ENCODE measurements at places on chromosomes 3 and 15.

DNA sequence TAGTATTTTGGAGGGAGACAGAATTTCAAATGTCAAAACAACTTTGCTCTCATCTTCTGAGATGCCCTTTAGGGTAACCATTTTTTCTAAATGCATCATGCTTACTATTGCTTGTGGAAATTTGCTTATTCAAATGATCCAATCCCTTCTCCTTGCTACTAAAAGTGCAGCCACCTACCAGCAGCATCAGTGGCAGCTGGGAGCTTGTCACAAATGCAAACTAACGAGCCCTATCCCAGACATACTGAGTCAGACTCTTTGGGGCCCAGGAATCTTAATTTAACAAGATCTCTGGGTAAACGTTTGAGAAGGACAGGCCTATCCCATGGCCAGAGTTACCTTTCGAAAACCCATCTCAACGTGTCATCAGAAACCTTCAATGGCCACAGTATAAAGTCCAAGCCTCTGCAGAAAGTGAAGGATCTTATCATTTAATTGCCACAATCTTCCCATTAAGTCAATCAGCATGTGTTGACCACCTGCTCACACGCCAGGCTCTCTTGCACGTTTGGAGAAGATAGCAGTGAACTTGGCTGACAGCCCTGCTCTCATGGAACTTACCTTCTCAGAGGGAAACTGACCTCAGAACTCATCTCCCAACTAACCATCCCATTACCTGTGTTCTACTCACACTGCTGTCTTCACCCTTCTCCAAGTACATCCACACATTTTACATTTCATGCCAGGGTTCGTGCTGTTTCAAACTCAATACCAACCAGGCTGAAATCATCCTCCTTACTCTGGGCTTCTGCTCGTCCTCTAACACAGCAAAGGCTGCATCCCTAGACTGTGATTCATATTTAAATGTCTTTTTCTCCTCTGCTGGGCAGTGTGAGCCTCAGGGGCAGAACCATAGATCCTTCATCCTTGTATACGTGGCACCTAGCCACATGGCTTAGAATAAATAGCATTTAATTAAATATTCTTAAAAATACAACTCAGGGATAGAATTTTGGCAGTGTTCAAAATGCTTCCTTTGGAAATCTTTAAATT is 24.8 kb upstream of the VGLL4 start:
- no peak for DNase-seq

DNA sequence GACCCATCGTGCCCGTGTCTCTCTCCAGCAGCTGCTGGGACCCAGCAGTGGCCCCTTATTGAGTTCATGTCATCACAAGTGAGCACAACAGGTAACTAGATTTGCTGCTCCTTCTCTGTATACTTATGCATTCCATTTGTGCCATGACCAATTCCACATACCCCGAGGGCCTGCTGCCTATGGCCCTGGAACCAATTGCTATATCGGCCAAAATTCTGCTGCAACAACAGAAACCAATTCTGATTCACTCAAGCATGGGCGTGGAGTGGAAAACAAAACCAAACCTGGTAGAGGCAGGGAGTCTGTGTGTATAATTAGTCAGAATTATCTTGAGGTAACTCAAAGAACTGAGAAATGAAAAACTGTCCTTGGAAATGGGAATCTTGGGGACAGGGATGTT is 516.6 kb downstream of the EPHB1 start:
- DNase-seq, result no peak

DNA sequence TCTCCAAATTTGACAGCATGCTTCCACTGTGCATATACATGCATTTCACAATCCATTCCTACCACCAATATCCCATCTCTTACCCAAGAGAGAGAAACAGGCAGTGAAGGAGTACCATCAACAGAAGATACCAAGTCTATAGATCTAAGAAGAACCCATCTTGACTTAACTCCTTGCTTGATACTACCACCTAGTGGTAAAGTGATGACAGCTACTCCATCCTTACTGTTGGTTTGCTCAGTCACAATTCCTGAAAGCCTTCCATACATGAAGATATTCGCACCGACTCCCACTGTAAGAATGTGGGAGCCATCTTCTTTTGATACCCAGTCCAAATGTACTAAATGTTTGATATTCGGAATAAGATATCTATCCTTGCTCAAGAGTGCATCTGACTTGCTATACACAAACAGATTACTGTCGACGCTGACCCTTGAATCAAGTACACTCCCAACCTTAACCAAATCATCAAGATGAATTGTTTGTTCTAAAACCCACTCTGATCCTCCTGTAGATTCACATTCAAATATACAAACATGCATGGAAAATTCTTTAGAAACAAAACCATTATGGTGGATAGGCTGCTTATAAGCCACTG is 123.1 kb downstream of the DMXL2 start:
- no peak for DNase-seq

GRCh38 chr3:141808586-141808985 is 45.4 kb downstream of the GRK7 start:
- DNase-seq, result no peak

DNA sequence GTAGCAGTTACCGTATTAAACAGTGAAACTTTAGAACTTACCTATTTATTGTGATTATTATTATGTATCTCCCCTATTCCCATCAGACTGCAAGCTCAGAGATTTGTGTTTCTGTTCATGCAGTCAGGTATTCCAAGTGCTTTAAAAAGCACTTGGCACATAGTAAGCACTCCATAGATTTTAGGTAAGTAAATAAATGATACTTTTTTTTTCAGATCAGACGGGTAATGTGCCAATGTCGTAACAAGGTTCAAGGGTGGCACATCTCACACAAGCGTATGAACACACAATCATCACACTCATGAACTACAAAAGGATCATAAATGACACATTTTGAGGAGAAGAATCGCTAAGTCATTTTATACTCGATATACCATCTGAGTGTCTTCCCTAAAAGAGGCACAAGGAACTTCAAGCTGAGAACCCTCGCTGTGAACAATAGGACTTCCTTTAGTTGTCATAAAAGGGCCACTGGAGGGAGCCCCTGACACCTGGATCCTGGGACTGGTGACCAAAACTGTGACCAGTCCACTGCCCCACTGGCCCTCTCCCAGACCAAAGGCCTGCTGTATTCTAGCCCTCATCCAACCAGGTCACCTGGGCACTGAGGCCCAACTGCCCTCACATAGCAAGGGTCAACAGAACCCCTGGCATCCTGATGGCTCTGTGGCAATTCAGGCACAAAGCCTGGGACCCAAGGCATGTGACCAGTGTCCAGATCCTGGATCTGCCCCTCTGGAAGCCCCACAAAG is 32.1 kb downstream of the KIF9 start:
- DNase-seq, result no peak

GRCh38 chr15:39506146-39506545 is 74.7 kb upstream of the THBS1 start:
- DNase-seq, result no peak

GRCh38 chr3:128648940-128649663 is 1.5 kb downstream of the RPN1 start:
- no peak for DNase-seq

DNA sequence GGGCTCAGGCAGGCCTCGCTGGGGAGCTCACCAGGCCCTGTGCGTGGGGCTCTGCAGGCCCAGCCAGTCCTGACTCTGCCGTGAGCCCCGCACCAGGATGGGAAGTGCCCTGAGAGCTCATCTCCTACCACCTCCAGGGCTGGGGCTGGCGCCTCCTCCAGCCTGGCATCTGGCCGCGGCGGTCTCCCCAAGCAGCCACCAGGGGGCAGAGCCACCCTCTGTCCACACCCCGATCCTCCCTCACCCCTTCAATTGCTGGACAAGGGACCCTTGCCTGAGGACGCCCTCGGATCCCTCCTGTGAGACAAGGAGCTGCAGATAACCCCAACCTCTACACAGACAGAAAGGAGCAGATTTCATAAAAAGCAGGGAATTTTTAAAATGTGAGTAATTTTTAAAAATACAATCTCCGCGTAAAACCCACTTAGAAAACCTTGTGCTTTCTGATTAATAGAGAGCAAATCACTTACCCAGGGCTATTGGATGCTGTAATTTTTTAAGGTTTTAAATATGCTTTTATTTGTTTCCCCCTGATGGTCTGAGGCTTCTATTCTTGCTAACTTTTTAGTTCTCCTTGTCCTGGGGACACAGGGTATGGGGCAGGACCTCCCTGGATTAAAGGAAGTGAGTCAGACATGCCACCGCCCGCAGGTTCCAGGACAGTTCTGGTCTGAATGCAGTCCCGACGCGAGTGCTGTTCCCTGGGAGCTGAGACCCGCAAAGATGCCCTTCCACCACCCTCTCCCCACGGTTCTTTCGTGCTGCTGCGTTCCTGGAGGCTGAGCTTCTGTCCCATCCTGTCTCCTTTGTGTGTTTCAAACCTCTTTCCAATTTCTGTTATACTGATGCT is 52.3 kb upstream of the CHRNA7 start:
- DNase-seq, result peak; percentile 74

DNA sequence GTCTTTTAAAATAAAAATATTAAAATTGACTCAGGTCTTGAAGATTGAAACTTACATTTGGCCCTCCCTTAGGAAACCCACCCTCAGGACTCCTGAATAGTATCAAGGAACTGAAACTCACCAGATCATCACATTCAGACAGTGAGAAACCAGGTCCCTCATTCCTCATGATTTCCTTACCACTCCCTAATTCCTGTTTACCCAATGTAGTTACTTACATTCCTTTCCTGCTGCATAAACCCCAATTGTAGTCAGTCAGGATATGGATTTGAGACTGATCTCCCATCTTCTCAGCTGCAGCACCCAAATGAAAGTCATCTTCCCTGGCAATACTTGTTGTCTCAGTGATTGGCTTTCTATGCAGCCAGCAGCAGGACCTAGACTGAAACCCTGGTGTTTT is 8.6 kb downstream of the ATP13A4 start:
- no peak for DNase-seq

GRCh38 chr3:122263058-122263457 is 62.0 kb upstream of the CSTA start:
- DNase-seq, result no peak

- no peak for DNase-seq
These were observed 50.9 kb upstream of the ARL6 start for GRCh38 chr3:97713634-97714033.

GRCh38 chr3:122936986-122937385 is 90.6 kb downstream of the SEMA5B start:
- no peak for DNase-seq

DNA sequence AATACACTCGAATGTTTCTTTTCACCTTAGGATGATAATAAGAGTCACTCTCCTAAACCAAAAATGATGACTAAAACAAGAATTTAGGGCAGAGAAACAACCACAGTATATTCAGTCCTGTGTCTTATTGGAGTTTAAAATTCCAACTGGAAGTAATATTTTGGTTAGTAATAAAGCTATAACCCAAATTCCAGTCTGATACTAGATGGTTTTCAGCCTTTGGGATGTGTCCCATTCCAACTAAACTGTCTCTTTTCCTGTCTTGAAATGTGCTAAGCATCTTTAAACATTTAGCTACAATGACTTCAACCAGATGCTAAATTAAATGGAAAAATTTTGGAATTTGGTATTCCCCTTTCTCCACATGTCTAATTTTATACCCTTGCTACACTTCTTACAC is 510.0 kb downstream of the ROBO1 start:
- no peak for DNase-seq

GRCh38 chr3:137787529-137787928 is 23.4 kb downstream of the SOX14 start:
- DNase-seq, result no peak

DNA sequence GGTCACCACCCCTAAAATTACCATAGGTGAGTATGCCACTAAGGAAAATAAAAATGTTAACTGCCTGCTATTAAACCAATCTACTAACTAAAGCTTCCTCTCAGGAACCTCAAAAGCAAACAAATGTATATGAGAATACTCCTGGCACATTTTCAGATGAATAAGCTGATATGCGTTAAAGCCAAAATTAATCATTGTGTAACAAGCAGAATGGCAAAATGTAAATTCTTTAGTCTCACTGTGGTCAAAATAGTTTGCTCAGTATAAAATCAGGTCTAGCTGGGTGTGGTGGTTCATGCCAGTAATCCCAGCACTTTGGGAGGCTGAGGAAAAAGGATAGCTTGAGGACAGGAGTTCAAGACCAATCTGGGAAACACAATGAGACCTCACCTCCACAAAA is 53.6 kb downstream of the SUMF1 start:
- no peak for DNase-seq

- DNase-seq, result no peak
These were observed 315.2 kb downstream of the RORA start for GRCh38 chr15:60913900-60914299.

DNA sequence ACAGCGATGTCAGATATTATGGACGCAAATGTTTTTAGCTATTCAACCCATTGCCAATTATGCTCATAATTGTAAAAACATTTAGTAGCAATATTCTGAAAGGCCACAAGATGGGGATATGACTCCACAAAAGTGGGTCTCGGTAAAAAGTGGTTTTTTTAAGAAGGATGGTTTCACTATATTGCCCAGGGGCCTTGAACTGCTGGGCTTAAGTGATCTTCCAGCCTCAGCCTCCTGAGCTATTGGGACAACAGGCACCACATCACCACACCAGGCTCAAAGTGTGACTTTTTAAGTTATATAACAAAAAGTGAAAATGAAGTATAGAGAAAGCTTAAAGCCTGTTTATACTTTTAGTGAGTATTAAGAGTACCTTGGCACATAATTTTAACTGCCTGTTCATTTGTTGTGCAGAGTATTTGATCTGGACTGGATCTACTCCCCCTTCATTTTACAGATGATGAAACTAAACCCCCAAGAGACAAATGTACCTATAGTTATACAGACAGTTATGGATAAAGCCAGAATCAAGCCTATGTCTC is 9.4 kb downstream of the NAA50 start:
- DNase-seq, result no peak

- no peak for DNase-seq
These were observed 103.8 kb downstream of the GAP43 start for GRCh38 chr3:115727135-115727534.

DNA sequence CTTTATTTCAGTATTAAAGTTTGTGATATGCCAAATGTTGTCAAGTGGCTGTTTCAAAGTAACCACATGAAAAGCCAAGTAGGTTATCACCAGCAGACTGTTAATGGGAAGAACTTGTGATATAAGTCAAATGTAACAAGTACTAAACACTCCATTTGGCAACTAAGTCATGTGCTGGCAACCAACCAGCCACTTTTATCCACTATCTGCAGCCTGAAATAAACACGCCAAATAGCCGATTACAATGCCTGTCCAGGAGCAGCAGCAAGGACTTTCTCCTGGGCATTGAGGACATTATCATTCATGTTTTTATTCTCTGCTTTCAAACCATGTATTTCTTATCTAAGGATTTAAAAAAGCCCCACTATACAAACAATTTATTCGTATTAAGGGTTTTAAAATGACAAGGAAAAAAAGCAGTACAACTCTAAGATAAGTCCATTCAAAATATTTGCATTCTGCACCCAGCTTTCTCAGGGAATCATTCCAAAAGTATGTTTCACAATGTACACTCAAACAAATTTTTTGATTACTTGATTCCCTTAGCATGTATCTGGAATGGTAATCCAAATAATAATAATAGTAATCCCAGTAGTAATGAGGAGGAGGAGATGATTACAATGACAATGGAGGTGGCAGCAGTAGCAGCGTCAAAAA is 448.6 kb downstream of the ERC2 start:
- DNase-seq, result no peak
